ENCODE measurements at places on chromosomes 11 and 22. TPM values are rescaled to one million over a fixed set of nuclear protein-coding genes. Genes with fewer than 3 reads are reported as not detected.

AP2A2 gene
- 26.8 TPM for total RNA-seq

SERHL2 gene
- 1.1 TPM for total RNA-seq

UPK3A gene
- total RNA-seq: 1.1 TPM

APLNR gene
- 4.5 TPM for total RNA-seq

CCDC116 gene
- 0.24 TPM for total RNA-seq

SAA4 gene
- not detected for total RNA-seq
